ENCODE measurements at places on chromosomes 4 and X. TPM values are rescaled to one million over a fixed set of nuclear protein-coding genes. Genes with fewer than 3 reads are reported as not detected.

GRCh38 chr4:147789596-147789995, 57.7 kb downstream of the ARHGAP10 start:
- no peak overlapping the region for H3K4me3 ChIP-seq
- H3K27me3 ChIP-seq, result no peaks in the 10 kb centered on the region
- H3K36me3 ChIP-seq, result no peaks in the 10 kb centered on the region
- H3K27ac ChIP-seq, result no peak overlapping the region
- peaks cover 46% of the 10 kb centered on the region for H3K4me1 ChIP-seq

DNA sequence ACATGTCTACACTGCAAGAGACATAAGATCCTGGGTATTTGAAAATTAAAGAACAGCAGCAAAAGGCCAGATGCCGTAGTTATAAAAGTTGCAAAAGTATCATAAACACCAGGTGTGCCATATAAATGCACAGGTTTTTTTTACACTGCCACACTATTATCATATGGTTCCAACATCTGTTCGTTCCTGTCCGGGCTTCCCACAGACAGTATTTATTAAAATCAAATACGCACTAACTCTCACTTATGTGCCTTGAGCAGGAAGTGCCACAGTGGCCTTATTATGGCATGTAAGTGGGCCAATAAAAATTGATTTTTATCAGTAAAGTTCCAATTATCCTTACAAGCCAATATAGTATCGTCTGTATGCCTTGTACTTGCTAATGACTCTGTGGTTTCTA, 873.2 kb downstream of the RPA4 start:
- H3K27me3 ChIP-seq, result no peaks in the 10 kb centered on the region
- no peak overlapping the region for H3K27ac ChIP-seq
- no peaks in the 10 kb centered on the region for H3K4me1 ChIP-seq
- H3K36me3 ChIP-seq, result no peaks in the 10 kb centered on the region

GRCh38 chr4:110184791-110185155, 13.6 kb downstream of the ELOVL6 start:
- no peaks in the 10 kb centered on the region for H3K4me1 ChIP-seq
- H3K27me3 ChIP-seq, result no peaks in the 10 kb centered on the region
- DNase-seq, result no peak
- no peaks in the 10 kb centered on the region for H3K36me3 ChIP-seq

- H3K27ac ChIP-seq, result no peak overlapping the region
- DNase-seq, result no peak
- H3K27me3 ChIP-seq, result no peaks in the 10 kb centered on the region
- H3K4me1 ChIP-seq, result no peaks in the 10 kb centered on the region
Measured at GRCh38 chr4:161254375-161254774, 909.4 kb downstream of the FSTL5 start.

DNA sequence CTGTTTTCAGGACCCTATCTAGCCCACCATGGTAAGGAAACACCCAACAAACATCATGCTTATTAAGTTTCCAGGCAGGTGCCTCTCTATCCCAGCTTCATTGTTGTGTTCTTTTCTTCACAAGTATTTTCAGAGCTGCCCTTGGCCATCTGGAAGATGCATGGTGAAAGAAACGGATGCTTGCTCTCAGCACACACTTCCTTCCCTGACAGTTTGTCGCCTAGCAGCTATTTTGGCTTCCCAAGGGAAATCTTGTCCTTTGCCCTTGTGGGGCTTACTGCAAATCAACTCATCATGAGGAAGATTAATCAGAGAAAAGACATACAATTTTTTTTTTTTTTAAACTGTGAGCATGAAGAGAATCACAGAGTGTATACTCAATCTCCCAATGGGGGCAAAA, 128.8 kb downstream of the ASMT start:
- H3K27ac ChIP-seq, result no peak overlapping the region
- no peaks in the 10 kb centered on the region for H3K36me3 ChIP-seq
- H3K4me3 ChIP-seq, result no peak overlapping the region
- no peaks in the 10 kb centered on the region for H3K27me3 ChIP-seq

- H3K4me1 ChIP-seq, result peaks cover 62% of the 10 kb centered on the region
- peak overlapping the region; percentile 86 for H3K27ac ChIP-seq
- no peak overlapping the region for H3K4me3 ChIP-seq
- H3K27me3 ChIP-seq, result no peaks in the 10 kb centered on the region
Measured at GRCh38 chr4:6914448-6914847, 4.8 kb downstream of the TBC1D14 start.

DNA sequence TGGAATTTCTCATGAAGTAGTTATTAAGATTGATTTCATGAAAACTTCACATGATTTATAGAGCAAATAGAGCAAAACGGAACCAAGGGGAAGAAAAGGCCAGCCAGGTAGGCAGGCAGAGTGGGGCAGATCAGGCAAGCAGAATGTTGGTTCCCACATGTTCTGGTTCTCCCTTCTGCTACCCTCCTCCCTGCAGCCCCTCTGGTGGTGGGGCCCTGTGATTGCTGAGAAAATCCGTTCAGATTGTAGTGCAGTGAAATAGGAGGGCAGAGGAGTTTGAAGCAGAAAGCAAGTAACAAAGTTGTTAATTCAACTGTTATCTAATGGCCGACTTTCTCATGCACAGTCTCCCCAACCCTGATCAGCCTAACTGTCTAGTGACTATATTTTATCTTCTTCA, 185.3 kb downstream of the MID1IP1 start:
- no peak for DNase-seq
- H3K4me1 ChIP-seq, result no peaks in the 10 kb centered on the region
- H3K27me3 ChIP-seq, result no peaks in the 10 kb centered on the region
- H3K4me3 ChIP-seq, result no peak overlapping the region

DNA sequence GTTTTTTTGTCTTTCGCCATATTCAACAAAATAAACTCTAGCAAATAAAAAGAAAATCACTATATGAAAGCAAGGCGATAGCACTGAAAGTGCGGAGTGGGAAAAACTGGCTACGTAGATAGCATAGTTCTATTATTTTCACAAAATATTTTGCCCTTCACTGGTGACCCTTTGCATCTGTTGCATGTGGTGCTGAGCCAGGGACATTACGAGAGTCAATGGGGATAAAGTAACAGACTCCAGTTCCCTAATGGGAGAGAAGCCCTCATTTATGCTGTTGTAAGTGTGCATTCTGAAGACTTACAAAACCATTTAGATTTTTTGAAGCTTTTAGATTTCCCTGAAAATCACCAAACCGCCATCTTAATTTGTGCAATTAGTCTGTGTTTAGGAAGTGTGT, 501.6 kb downstream of the PPARGC1A start:
- H3K27me3 ChIP-seq, result no peaks in the 10 kb centered on the region
- no peaks in the 10 kb centered on the region for H3K36me3 ChIP-seq
- DNase-seq, result no peak
- no peak overlapping the region for H3K27ac ChIP-seq

LGI2 gene
- total RNA-seq, result not detected

GLOD5 gene
- not detected for total RNA-seq

ETNPPL gene
- not detected for total RNA-seq
